ENCODE measurements at places on chromosomes 5 and 9. TPM values are rescaled to one million over a fixed set of nuclear protein-coding genes. Genes with fewer than 3 reads are reported as not detected.

- no peaks in the 10 kb centered on the region for H3K4me1 ChIP-seq
- no peak overlapping the region for H3K27ac ChIP-seq
- no peaks in the 10 kb centered on the region for H3K36me3 ChIP-seq
Measured at GRCh38 chr5:42870882-42871418, 59.3 kb upstream of the SELENOP start.

- H3K4me3 ChIP-seq: no peak overlapping the region
- no peaks in the 10 kb centered on the region for H3K27me3 ChIP-seq
- H3K27ac ChIP-seq: no peak overlapping the region
- DNase-seq: no peak
- no peaks in the 10 kb centered on the region for H3K4me1 ChIP-seq
Measured at GRCh38 chr5:119532637-119533036, 80.3 kb downstream of the HSD17B4 start.

DNA sequence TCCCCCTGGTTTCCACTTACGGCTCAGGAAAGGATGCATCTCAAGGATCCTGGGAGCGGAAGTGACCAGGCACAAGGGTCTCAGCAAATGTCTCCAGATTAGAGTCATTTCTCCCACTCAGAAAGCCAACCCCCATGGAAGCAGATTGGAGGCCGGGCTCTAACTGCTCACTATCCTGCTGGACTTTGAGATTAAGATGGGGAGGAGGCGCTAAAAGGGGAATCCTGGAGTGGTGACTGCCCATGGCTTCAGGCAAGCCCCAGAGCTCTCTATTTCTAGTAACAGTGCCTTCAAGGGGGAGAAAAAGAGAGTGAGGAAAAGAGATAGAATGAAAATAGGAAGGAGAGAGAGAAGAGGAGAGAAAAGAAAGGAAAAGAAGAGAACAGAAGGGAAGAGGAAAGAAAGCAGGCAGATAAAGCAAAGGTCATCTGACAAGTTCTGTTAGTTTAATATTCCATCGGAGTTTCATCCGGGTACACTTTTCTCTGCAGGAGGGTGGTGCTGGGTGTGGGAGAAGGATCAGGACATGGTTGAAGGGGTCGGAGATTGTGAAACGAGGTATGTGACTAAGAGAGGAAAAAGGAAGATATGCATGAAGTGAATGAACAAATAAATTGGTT lies at the start of gene AGXT2:
Gene AGXT2 (minus strand): TSS at position 165 of the 620 bp plus-strand sequence. CDS start 57 bp downstream, at position 108.
- no peak within 1 kb of the TSS for H3K4me3 ChIP-seq
- no peak within 1 kb of the TSS for H3K27ac ChIP-seq
- no peaks in the 10 kb centered on the region for H3K4me1 ChIP-seq
- DNase-seq: no peak
- no peaks in the 10 kb centered on the region for H3K36me3 ChIP-seq

DNA sequence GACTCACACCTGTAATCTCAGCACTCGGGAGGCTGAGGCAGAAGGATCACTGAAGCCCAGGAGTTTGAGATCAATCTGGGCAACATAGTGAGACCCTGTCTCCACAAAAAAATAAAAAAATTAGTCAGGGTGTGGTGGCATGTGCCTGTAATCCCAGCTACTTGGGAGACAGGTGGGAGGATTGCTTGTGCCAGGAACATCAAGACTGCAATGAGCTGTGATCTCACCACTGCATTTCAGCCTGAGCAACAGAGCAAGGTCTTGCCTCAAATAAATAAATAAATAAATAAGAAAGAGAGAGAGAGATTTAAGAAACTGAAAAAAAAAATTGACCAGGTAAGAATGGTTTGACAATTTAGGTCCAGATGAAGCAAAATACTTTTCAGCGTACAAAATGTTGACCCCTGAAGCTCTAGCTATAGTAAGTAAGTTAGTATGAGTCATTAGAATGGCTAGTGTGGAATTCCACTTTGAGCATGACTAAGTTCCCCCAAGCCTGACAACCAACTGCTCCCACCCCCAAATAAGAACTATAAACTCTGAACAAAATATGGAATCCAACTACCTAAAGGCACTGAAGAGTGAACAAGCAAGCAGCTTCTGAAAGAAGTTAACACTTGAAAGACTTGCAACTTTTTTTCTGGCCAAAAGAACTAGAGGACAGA lies 217.8 kb upstream of the TLE4 start:
- H3K4me3 ChIP-seq: no peak overlapping the region
- no peaks in the 10 kb centered on the region for H3K27me3 ChIP-seq
- H3K4me1 ChIP-seq: no peaks in the 10 kb centered on the region

DNA sequence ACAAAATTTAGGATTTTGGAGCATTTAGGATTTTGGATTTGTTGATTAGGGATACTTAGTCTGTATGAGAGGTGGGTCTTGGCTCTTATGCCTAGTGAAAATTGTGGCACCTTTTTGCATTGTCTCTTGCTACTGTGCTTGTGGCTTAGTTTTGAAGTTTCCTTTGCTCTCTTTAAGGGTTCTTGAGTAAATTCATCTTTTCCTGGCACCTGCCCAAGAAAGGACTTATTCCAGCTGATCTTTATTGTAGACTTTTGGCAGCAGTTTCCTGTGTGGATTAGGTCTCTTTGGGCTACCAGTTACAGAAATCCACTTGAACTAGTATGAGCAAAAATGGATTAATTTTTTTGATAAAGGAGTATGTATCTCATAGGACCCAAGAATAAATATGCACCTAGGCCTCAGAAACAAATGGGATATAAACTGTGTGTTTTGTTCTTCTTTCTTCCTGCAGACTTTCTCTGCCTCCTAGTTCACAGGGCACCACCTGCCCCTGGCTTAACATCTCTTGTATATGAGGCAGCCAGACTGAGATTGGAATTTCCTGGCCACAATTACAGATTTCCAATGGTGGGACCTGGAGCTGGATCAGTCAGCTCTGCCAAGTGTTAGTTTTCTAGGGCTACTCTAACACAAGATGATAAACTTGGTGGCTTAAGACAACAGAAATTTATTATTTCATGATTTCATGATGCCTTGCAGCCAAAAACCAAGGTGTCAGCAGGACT lies 44.6 kb downstream of the FOCAD start:
- DNase-seq: no peak
- no peak overlapping the region for H3K27ac ChIP-seq
- H3K27me3 ChIP-seq: no peaks in the 10 kb centered on the region
- no peak overlapping the region for H3K4me3 ChIP-seq
- H3K36me3 ChIP-seq: peaks cover 3% of the 10 kb centered on the region
- no peaks in the 10 kb centered on the region for H3K4me1 ChIP-seq

Gene ADAMTSL2
- total RNA-seq: 5.5 TPM

DNA sequence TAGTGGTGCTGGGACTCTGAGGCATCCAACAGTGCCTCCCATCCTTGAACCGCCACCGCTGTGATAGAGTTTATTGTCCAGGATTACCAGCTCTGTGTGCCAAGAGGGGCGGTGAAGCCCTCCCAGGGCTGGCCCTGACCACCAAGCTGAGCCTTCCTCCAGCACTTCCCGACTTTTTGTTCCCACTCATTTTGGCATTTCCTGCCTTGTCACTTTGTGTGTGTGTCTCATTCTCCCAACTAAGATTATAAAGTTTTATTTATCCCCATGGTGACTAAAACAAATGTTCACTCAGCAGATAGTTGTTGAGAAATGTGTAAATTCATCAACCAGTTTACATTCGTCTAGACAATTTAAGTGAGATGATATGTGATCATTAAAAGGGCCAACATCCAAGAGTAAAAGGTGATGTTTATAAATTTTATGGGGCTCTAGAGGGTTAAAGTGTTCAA lies 2.5 kb downstream of the F2R start:
- no peak overlapping the region for H3K27ac ChIP-seq
- H3K36me3 ChIP-seq: no peaks in the 10 kb centered on the region
- H3K27me3 ChIP-seq: no peaks in the 10 kb centered on the region
- no peak for DNase-seq

Gene AK8
- 0.54 TPM for total RNA-seq

DNA sequence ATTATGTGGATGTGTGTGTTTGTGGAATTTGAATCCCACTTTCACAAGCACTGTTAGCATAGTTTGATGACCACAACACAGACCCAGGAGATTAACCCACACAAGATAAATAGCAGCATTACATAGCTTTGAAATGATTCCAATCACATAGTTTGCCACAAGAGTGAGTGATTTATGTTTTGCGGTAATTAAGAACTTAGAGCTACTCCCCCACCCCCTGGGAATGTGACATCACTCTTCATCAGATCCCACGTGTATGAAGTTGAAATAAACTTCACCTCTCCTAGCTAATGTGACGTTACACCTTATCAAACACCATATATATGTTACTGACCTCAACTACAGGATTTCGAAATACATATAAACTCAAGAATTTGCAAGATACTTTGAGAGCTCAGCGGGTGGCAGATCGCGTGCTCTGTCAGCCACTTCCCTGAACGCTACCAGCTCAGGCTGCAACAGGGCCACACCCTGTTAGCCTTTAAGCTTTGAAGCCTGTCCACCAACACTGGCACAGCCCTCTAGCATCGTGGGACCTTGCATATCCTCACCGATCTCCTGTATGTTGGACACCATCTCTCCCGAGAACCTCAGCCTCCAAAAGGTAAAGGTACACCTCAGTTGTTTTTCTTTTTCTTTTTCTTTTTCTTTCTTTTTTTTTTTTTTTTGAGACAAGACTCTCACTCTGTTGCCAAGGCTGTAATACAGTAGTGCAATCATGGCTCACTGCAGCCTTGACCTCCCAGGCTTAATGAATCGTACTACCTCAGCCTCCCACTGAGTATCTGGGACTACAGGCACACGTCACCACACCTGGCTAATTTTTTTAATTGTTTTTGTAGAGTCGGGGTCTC lies 1.7 kb upstream of the AGTPBP1 start:
- no peak for DNase-seq
- peak overlapping the region; percentile 15 for H3K4me3 ChIP-seq
- H3K4me1 ChIP-seq: peaks cover 12% of the 10 kb centered on the region
- no peaks in the 10 kb centered on the region for H3K27me3 ChIP-seq
- H3K27ac ChIP-seq: no peak overlapping the region

DNA sequence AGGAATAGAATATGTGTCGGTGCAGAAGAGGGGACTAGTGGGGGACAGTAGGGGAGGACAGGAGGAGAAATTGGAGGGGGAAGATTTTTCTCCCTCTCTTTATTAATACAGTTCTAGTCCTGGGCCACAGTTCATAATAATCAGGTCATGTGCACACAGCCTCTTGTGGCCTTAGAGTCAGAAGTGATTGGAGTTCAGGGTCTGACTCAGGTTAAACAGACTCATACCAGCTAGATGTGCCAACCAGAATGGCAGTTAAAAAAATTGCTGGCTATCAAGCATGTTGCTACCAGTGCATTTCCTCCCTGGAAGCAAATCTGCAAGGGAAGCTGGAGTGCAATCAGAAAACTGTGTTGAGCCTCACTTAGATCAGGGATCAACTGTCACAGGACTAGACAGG lies 132.7 kb upstream of the MAP1B start:
- peaks cover 39% of the 10 kb centered on the region for H3K4me1 ChIP-seq
- H3K27me3 ChIP-seq: no peaks in the 10 kb centered on the region
- no peaks in the 10 kb centered on the region for H3K36me3 ChIP-seq
- no peak for DNase-seq

DNA sequence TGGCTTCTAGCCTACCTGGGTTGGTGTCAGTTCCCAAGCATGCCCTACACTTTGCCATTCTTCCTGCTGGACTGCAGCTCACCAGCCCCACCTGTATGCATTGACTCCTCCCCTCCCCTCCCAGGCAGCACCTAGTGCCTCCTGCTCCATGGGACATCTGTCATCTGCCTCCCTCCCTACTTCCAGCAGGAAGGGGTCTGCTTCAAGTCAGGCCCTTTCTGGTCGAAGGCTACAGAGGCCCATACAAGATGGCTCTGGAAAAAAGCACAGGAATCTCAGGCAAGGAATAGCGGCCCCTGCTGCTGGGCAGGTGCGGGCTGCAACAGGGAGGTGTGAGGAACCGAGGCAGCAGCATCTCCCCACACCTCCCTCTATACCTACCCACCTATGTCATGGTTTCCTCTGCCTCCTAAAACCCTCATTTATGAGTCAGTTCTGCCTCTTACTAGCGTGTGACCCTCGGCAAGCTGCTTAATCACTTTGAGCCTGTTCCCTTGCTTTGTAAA lies 19.7 kb downstream of the WWC1 start:
- DNase-seq: no peak
- no peaks in the 10 kb centered on the region for H3K36me3 ChIP-seq
- H3K27ac ChIP-seq: no peak overlapping the region
- no peaks in the 10 kb centered on the region for H3K4me1 ChIP-seq
- H3K27me3 ChIP-seq: no peaks in the 10 kb centered on the region

DNA sequence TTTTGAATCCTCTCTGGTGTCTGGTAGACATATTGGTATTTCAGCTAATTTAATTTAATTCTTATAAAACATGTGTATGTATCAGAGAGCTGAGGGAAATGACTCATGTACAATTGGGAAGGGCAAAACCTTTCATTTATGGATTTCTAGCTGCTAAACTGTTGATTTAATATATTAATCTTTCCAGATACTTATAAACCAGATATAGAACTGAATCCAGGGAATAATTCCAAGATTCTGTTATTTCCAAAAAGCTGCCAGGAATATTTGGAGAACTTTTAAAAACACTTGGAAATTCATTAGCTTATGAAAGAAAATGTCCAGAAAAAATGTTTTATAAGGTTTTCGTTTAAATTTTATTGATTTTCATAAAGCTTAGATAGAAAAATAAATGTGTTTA lies 295.5 kb downstream of the YTHDC2 start:
- H3K27me3 ChIP-seq: no peaks in the 10 kb centered on the region
- H3K36me3 ChIP-seq: no peaks in the 10 kb centered on the region
- no peak overlapping the region for H3K27ac ChIP-seq
- no peak overlapping the region for H3K4me3 ChIP-seq
